ENCODE measurements at places on chromosomes 11 and 22. TPM values are rescaled to one million over a fixed set of nuclear protein-coding genes. Genes with fewer than 3 reads are reported as not detected.

The MYRF gene
- total RNA-seq, result 1.0 TPM

- DNase-seq, result no peak
Measured at GRCh38 chr11:37497326-37497725, 899.3 kb upstream of the RAG2 start.

DNA sequence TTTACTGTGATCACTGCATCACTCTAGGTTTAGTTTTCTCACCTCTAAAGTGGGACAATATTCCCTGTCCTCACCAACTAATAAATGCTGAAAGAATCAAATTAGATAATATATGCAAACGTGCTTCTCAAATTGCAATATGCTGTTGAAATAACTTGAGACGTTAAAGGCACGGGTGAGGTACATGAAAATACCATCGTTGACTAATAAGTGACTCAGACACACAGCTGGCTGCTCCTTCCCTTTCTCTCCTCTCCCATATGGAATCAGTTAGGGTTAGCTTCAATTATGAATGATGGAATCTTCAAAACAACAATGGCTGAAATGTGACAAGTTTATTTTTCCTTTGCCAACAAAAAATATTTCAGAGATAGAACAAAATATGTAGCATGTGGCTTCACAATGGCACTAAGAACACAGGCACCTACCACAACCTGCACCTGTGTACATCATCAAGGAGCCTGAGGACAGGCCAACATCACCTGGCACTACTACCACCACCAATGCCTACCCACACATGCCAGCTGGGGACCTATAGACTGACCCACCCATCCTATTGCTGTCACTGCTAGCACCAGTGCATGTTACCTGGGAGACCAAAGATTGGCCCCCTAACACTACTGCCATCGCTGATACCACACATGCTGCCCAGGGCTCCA lies 13.7 kb downstream of the GDPD4 start:
- DNase-seq, result no peak

- no peak for DNase-seq
Measured at GRCh38 chr11:65844231-65844872, 10.6 kb downstream of the SNX32 start.

GRCh38 chr11:66059966-66060680 lies 8.0 kb downstream of the SF3B2 start:
- no peak for DNase-seq

- DNase-seq, result no peak
Measured at GRCh38 chr11:47233989-47234668, 14.5 kb downstream of the ACP2 start.

GRCh38 chr11:12809864-12810567 lies 135.8 kb downstream of the TEAD1 start:
- DNase-seq, result no peak

DNA sequence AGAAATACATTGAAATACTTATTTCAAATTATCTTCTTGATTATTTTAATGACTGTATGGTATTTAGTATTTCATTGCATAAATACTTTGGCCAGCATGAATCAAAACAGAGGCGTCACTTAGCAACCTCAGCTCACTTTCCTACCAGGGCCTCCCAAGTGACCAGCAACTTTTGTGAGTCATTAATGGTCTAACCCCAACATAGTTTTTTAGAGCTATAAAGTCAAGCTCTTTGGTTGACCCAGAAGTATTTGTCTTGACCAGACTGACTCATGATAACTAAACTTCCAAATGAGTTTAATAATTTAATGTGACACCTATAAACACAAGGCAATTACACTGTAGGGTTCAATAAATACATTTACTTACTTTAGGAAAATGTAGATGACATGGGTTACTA lies 27.9 kb upstream of the RBMXL2 start:
- DNase-seq, result no peak

DNA sequence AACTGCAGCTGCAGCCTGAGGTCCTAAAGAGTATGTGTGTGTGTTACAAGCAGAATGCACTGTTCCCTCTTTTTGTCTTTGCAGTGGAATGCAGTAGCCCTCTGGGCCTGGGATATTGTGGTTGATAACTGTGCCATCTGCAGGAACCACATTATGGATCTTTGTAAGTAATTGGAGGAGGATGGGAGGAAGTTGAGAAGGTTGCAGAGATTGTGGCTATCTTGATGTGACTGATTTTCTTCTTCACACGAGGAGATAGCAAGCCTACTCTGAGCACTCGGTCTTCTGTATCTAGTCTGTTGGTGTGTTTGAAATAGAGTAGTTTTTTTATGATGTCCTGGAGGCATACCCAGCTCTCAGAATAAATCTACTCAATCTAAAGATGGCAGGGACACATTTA lies 2.3 kb downstream of the RBX1 start:
- no peak for DNase-seq

The C11orf86 gene
- not detected for total RNA-seq

The CTSW gene
- total RNA-seq, result 0.93 TPM

DNA sequence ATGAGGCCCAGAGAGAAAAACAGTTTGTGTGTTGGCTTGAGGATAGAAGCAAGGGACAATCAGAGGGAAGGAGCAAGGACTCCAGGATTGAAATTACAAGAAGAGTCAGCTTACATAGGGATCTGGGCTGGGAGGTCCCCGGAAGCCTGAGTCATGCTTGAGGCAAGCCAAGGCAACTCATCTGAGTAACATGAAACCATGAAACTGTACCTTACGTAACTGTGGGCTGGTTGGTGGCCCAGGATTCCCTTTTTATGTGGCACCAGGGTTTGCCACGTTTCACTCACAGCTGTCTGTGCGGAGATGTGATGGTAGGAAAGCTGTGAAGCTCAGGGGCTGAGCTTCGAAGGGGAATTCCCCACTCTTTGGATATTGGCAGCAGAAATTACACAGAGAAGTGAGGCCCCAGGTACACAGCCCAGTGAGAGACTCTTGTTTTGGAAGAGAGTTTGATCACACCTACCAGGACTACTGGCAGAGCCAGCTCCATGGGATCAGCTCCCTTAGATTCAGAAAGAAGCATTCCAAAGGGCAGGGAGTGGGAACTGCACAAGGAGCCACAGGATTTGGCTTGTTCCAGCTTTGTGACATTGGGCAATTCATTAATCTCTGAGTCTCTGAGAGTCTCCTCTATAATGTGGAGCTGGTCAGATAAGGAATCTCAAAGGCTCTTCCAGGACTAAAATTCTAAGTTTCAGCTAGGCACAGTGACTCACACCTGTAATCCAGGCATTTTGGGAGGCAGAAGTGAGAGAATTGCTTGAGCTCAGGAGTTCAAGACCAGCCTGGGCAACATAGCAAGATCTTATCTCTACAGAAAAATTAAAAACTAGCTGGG lies 7.8 kb downstream of the SLC5A1 start:
- no peak for DNase-seq

GRCh38 chr11:117872420-117872961 lies 4.0 kb downstream of the FXYD6 start:
- DNase-seq, result no peak

GRCh38 chr11:62560566-62561103 lies 13.1 kb downstream of the EEF1G start:
- no peak for DNase-seq

DNA sequence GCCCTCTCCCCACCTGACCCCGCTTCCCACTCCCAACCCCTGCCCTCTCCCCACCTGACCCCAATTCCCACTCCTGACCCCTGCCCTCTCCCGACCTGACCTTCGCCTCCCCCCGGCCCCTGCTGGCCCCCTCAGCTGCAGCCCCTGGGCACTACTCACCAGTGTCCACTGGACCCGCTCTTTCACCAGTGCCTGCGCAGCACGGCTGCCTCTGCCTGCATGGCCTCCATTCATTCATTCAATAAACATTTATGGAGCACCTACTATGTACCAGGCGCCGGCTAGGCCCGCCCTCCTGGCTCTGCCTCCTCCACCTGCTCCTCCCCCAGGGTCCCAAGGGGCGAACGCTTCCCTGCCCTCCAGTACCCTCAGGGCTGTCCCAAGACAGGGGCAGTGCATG lies 42.6 kb downstream of the ELFN2 start:
- DNase-seq, result no peak

GRCh38 chr11:9823439-9823838 lies 159.6 kb downstream of the SWAP70 start:
- no peak for DNase-seq

DNA sequence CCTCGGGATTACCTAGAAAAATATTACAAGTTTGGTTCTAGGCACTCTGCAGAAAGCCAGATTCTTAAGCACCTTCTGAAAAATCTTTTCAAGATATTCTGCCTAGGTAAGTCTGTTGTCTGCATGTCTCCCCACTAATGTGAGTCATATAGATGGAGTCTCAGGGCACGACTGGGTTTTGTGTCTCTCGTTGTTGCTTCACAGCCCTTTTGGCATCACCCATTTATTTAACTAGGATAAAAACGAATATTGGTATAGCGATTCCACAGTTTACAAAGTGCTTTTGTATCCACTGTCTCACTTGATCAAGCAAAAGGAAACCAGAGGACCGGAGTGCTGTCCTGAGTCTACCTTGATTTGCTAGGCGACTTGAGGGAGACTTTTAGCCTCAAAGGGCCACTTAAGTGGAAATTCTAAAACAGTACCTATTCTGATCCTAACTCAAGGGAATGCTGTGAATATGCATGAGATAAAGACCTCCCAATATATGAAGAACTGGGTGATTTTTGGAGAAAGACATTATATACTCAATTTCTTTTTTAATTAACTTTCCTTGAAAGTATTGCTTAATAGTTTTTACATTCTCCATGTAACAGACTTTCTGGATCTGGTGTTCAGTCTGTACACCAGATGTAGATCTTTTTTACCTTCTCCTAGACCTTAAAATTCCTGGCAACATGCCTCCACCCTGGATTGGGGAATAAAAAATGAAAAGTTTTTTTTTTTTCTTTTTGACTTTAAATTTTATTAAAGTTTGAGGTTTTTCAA lies 590 bp downstream of the NNMT start:
- no peak for DNase-seq

The SCN2B gene
- total RNA-seq, result not detected

- DNase-seq, result no peak
Measured at GRCh38 chr11:117002639-117003299, 95.5 kb downstream of the SIK3 start.

The TAGLN gene
- 17.9 TPM for total RNA-seq

The ROM1 gene
- total RNA-seq, result 2.6 TPM

The NLRP14 gene
- total RNA-seq, result 0.11 TPM

DNA sequence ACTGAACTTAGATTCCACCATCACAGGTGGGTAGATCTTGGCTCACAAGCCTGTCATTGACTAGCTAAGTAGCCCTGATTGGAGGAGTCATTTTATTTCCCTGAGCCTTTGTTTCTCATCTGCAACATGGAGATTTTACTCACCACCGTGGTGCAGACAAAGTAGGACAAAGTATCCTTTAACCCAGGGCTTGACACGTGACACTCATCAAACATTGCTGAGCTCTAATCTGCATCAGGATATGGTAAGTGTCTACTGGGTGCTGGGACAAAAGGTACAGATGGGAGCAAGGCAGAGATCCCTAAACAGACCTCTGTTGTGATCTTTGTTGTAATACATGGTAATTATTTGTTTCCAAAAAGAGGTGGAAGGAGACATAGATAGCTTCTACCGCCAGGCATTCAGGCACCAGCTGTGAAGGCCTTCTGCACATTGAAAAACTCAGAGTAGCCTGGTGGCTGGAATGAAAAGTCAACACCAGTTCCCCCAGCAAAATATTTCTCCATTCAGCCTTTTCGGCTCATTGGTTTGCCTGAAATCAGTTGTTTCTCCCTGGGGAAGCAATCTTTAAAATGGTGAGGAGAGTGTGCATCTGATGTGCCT lies 18.3 kb upstream of the MICAL2 start:
- DNase-seq, result no peak

DNA sequence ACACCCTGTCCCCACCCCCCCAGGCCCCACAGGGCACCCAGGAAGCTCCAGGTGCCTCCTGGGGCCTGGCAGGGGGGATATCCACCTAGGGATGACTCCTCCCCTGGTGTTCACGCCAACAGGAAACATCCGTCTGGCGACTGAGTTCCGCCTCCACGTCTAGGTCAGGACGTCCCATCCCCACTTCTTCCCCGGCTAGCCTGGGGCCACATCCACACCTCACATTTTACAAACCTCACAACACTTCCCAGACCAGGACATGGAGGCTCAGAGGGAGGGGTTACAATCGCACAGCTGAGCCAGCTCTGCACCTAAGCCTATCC lies 21.0 kb downstream of the MAFF start:
- no peak for DNase-seq

The F2 gene
- total RNA-seq, result not detected

DNA sequence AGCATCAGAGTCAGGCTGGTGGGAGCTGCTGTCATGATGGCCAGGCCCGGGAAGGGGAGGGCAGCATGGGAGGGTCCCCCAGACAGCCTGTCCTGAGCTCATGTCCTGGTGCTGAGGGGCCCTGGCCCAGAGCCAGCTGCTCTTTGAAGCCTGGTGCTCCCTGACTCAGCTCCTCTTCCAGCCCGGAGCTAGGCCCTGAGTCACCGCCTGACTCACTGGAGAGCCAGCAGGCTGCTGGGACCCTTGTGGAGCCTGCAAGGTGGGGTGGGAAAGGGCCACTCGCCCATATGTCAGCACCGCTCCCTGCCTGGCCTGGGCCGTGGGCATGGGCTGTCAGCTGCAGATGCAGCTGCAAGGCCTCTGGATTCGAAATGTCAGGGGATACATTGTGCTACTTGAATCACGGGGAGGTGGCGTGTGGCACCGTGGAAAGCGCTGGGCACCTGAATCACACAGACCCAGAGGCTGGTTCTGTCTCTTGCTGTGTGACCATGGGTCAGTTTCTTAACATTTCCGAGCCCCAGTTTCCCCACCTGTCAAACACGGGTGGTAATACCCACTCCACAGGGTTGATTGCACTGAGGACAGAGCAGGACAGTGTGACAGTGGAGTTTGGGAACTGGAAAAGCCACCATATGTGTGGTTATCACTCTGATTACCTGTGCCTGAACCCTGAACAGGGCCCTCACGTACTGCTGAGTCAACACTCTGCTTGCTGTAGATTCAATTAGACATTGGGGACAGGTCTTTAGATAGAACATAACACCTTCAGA lies 4.4 kb downstream of the CACNA1I start:
- no peak for DNase-seq

The CEP126 gene
- total RNA-seq, result 1.4 TPM

The TMPRSS13 gene
- 3.4 TPM for total RNA-seq

The FOXRED1 gene
- 44.9 TPM for total RNA-seq

The TUBA8 gene
- 2.4 TPM for total RNA-seq

DNA sequence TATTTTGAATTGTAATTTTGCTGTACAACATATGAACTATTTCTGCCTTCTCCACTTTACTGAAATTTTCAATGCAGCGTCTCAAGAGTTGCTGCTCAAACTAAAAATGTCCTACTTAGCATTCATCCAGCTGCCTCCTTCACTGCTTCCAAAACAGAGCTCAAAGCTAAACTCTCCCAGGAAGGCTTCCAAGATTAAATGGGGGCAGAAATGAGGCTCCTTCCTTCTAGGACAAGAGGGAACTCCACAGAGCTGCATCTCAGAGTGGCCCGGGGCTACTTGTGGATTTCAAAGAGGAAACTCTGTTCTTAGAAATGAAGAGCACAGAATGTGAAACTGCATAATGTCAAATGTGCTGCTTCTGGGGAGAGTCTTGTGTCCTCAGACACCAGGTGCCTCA lies 295.9 kb upstream of the NCAM1 start:
- no peak for DNase-seq

The C11orf87 gene
- total RNA-seq, result not detected

DNA sequence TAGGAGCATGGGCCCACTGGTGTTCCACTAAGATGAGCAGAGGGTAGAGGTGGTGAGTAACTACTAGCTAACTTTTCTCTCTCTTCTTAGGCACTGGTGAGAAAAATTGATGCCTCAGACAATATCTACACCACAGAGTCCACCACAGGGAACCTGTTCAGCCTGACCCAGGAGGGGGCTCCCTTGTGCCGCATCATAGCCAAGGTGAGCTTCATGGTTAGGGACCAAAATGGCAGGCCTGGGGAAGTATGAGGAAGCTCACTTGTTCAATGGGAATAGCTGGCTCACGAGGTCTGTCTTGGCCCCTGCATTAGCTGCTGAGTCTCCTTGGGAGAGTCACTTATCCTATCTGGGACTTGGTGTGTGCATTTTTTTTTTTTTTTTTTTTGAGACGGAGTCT lies 75.9 kb downstream of the INSC start:
- no peak for DNase-seq
